ENCODE measurements at places on chromosomes 13 and 19.

- DNase-seq = no peak
These were observed 727 bp downstream of the CD37 start for GRCh38 chr19:49335784-49336481.

DNA sequence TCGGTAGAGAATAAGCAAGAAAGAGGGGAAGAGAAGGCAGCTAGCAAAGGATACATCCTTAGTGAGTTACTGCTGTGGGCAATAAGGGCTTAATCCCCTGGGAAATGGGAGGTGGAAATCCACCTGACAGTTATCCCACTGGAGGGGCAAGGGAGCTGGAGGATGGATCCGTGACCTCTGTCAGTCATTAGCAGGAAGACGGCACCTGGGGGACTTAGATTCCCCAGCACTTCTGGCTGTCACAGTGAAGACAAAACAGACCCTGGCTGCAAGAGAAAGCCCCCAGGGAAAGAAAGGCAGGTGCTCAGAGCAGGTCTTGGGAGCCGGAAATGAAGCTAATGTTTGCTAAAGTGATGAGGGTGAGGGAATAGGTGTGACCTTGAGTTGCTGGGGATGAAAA is 70.4 kb upstream of the MRI1 start:
- DNase-seq = no peak

DNA sequence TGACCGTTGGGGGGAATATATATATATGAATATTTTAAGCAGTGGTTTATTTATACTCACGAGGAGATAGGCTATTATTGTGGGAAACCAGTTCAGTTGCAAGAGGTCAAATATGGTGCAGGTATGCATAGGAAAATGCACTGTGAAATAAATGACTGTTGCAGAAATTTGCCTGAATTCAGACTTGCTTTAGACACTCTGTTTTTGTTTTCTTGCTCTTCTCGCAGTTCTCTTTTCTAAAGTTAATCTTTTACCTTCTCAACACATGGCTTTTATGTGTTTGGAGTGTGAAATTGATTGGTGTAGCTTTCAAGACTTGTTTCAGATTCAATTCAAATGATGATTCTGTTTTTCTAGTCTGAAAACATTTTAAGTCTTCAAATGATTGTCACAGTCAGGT is 109.7 kb downstream of the LRCH1 start:
- DNase-seq = no peak

DNA sequence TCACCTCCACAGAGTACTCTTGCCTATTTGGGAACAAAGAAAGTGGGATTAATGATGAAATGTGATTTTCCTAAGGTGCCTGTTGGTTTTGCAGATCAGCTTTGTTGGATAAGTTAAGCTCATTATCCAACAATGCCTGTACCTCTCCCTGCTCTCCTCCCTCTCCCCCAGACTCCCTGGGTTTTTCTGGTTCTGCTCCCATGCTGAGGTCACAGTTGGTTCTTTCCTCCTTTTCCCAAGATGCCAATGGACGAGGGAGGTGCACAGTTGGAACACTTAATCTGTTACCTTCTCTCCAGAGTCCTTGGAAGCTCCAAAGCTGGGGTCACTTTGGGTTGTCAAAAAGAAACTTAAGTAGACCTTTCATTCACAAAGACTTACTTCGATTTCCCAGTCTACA is 1.6 kb downstream of the OXGR1 start:
- no peak for DNase-seq

- DNase-seq = no peak
These were observed 955.7 kb upstream of the SLC10A2 start for GRCh38 chr13:104021806-104022397.

DNA sequence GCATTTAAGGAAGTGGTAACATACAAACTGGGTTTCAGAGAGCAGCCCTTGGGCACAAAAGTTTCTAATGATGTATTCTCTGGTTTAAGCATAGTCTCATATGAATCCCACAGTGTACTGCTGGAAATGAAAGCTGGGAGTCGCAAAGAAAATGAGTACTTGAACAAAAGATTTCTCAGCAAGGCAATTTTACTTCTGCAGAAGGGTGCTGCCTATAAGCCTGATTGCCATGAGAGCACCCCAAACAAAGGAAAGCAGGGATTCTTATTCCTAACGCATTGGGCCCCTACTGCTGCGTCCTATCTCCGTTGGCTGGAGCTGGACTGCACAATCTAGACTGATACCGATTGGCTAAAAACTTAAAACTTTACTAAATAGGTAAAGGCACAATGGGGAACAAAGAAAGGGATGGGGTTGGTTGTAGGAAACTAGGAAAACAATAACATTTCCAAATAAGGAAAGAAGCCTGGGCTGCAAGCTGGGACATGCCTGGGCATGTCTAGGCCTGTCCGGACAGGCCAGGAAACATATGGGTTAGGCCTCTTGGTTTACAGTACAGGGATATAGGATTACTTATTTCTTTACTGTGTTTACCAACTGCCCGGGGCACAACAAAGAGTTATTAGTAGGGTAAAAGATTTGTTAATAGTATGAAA is 27.4 kb upstream of the VN1R4 start:
- DNase-seq = no peak

GRCh38 chr19:6424195-6424938 is at the start of gene KHSRP:
Gene KHSRP (minus strand): TSS chr19:6424811. CDS start chr19:6424701, 110 bp downstream.
- peak; percentile 52 for DNase-seq

GRCh38 chr19:43681821-43682220 is 11.9 kb upstream of the PLAUR start:
- no peak for DNase-seq

- no peak for DNase-seq
These were observed 5.8 kb downstream of the ZNF175 start for GRCh38 chr19:51576850-51577249.

GRCh38 chr13:83753912-83754624 is 128.2 kb downstream of the SLITRK1 start:
- DNase-seq = no peak

DNA sequence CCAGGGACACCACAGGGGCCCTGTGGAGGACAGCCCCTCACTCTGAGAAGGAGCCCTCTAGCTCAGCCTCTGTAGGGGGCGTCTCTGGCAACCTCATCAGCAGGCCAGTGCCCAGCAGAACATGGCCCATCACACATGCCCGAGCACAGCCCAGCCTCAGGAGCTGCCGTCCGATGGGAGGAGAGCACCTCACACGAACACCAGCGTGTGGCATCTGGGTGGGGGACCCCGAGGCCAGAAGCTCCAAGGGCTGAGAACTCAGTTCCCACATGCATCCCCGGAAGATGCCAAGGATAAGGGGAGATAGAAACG is 11.3 kb downstream of the SH3GL1 start:
- DNase-seq = no peak

DNA sequence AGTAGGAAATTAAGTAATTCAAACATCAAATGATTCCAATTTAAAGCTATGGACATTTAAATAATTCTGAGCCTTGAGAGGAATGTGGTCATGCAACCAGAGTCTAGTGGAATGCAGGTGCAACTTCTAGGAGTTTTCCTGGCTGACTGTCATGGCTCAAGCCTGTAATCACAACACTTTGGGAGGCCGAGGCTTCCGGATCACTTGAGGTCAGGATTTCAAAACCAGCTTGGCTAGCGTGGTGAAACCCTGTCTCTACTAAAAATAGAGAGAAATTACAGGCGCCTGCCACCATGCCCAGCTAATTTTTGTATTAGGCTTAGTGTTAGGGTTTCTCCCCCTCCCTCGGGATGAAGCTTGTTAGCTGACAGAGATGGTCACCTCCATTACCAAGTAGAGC is 6.4 kb downstream of the ZNF808 start:
- no peak for DNase-seq

DNA sequence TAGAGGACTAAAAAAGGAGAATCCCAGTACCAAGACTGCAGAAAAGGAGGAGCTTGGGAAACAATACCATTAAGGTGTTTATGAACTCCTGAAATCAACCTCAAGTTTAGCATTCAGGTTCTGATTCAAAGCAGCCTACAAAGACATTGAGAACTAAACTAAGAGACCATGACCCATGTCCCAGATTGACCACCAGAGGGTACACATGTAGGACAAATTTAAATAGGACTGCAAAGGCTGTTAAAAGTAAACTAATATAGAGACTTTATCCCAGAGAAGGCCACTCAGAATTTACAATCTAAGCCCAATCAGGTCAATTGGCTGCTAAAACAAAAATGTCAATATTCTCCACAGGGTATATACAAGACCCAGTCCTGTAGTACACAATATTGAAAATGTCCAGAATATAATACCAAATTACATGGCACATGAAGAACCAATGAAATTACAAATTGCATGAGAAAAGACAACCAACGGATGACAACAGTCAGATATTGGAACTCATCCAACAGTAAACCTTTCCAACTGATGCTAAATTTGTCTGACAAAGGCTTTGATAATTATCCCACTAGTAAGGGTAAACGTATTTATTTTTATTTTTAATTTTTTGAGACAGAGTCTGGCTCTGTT is 682.4 kb downstream of the UQCRFS1 start:
- DNase-seq = no peak

- no peak for DNase-seq
These were observed 60.0 kb downstream of the RASA3 start for GRCh38 chr13:114072421-114072820.

GRCh38 chr13:67966065-67966464 is 735.9 kb upstream of the PCDH9 start:
- no peak for DNase-seq

DNA sequence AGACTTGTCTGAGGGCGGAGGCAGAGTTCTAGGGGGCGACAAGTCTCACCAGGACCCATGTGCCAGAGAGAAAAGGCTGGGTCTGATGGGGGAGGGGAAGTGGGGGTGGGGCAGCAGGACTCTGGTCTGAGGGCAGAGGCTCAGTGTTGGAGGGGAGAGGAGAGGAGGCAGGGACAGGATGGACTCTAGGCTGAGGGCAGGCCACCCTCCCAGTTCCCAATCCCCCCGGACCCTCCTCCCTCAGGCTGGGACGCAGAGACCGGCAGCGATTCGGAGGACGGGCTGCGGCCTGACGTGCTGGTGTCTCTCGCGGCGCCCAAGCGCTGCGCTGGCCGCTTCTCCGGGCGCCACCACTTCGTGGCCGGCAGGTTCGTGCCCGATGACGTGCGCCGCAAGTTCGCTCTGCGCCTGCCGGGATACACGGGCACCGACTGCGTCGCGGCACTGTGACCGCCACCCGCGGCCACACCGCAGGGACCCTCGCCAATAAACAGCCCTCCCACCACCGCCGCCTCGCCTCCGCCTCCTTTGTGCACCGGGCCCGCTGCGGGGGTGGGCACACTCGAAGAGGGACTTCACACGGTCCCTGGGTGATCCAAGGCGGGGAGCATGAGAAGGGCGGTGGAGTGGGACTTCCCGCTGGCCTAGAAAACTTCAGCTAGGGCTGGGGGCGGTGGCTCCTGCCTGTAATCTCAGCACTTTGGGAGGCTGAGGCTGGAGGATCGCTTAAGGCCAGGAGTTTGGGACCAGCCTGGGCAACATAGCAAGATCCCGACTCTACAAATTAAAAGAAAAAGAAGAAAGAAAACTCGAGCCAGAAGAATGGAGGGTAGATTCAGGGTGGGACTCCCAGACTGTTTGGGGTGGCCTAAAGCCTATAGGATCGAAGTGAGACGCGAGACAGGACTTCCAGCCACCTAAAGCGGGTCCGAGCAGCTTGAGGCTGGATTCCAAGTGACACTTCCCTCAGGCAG is 703 bp upstream of the CILP2 start:
- no peak for DNase-seq

DNA sequence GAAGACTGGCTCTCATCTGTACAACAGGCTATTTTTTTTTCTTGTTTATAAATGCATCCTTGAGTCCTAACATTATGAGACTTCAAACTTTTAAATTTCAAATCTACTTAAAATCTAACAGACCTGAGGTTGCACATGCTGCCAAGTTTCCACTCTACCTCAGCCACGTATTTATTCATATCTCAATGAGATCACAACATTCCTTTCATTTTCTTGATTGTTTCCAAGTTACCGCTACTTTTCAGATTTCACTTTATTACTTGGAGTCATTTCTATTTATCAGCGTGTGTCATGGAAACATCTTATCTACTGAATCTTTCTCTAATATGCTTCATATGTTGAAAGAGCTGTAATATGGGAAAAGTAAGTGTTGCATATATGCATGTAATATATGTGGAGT is 1257.5 kb upstream of the ATXN8OS start:
- no peak for DNase-seq

DNA sequence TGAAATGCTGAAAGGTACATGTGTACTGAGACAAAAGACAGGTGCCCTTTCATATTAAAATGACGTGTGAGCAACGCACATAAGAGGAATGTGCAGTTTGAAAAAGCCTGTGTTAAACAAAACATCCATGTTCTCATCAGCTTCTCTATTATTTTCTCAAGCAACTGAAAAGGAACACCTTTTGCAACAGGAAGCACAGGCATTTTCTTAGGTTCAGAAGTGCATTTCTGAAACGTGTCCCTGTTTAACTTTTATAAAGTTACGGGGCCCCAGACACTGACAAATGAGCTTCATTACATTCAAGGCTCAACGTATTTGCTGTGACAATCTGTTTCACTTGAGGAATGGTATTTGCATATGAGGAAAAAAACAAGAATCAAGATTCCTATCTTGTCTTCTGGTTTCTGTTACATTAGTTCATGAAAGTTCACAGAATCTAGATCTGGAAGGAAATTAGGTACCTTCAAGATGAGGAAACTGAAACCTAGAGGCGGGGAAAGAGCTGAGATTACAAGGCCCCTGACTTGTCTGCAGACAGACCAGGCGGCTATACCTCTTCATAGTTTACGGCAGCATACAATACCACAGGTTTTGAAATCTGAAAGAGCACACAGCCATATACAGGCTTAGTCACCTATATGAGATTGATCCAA is 431.7 kb downstream of the KLF12 start:
- peak; percentile 35 for DNase-seq

- peak; percentile 47 for DNase-seq
These were observed 12.0 kb upstream of the CEACAM21 start for GRCh38 chr19:41563854-41564514.

DNA sequence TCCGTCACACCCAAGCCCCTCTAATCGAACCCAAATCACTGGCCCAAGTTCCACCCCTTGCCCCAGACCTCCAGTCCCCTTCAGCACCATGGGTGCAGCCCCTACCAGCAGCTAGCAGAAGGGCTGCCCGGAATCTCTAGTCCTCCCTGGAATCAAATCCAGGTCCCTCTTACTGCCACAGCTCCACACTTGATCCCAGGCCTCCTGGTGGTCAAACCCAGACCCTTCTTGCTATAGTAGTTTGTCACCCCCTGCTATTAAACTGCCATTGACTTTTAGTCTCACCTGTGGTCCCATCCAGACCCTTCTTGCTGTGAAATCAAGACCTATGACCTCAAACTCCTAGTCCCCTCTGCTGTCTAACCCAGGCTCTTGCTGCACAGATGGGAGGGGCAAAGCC is 8.7 kb downstream of the HIPK4 start:
- no peak for DNase-seq

GRCh38 chr13:76775088-76775740 is 111.0 kb downstream of the KCTD12 start:
- no peak for DNase-seq

DNA sequence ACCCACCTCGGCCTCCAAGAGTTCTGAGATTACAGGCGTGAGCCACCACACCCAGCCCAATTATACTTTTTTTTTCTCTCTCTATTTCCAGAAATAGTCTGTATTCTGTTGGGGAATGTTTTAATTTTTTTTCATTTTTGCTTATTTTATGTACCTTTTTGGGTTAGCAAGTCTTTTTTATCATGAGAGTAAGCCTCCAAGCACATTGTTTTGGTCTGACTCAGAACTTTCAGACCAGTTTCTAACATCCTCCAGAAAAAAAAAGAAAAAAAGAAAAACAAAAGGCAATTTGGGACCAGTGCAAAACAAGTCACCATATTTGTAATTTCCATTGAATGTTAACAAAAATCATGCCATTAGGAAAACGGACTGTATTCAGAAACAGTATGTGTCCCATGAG is 1465.5 kb downstream of the SLITRK5 start:
- DNase-seq = no peak

GRCh38 chr13:112270951-112271350 is 105.2 kb upstream of the SPACA7 start:
- DNase-seq = no peak
